Esophagus mucosa (tissue), 1 donor: ENCODE measurements at places on chromosomes 2 and 18. TPM values are rescaled to one million over a fixed set of nuclear protein-coding genes. Genes with fewer than 3 reads are reported as not detected.

DNA sequence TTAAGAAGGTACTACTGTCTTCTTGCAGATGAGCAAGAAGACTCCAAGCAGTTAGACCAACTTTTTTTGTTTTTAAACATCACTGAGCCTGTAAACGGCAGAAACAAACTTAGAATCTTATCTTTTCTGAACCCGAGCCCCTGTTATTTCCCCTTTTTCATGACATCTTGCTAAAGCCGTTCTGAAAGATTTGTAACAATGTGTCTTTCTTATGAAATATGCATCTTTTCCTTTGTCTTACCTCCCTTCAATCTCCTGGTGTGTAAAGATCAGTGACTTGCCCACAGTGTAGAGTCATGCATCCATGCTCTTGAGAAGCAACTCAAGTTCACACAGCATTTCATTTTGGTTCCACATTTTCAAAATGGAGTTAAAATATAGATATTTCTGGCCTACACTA, 288.8 kb upstream of the CELF4 start:
- no peak for ATAC-seq

- no peak for ATAC-seq
These were observed 171.9 kb downstream of the KLHL29 start for GRCh38 chr2:23556929-23557328.

Gene CFAP221
- not detected for total RNA-seq

Gene IL1R2
- 19.0 TPM for total RNA-seq

Gene EMILIN2
- 1.4 TPM for total RNA-seq
